Stimulated activated CD8-positive, alpha-beta memory T cell treated with anti-CD3 and anti-CD28 coated beads, Interleukin-7, amount 100 ng/mL, for 1 hour (primary cell): ENCODE measurements at places on chromosomes 11 and 22.

GRCh38 chr11:33476945-33477606, 219.9 kb downstream of the HIPK3 start:
- DNase-seq, result no peak

DNA sequence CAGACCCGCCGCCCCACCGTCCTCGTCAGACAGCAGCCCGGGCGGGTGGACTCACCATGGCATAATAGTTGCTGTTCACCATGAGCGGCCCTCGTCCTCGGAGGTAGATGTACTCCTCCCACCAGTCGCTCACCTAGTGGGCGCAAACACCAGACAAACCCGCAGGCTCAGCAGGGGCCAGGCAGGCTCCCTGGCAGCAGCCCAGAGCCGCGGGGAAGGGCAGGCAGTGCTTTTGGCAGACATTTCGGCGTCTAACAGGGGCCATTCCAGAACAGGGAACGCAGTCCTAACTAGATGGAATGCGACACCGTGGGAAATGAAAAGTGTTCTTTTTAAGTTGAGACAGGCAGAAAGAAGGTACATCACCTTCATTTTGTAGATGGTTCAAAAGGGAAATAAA, 44.9 kb downstream of the CPT1A start:
- DNase-seq, result no peak

GRCh38 chr11:111166598-111166997, 78.9 kb upstream of the POU2AF2 start:
- DNase-seq, result no peak

DNA sequence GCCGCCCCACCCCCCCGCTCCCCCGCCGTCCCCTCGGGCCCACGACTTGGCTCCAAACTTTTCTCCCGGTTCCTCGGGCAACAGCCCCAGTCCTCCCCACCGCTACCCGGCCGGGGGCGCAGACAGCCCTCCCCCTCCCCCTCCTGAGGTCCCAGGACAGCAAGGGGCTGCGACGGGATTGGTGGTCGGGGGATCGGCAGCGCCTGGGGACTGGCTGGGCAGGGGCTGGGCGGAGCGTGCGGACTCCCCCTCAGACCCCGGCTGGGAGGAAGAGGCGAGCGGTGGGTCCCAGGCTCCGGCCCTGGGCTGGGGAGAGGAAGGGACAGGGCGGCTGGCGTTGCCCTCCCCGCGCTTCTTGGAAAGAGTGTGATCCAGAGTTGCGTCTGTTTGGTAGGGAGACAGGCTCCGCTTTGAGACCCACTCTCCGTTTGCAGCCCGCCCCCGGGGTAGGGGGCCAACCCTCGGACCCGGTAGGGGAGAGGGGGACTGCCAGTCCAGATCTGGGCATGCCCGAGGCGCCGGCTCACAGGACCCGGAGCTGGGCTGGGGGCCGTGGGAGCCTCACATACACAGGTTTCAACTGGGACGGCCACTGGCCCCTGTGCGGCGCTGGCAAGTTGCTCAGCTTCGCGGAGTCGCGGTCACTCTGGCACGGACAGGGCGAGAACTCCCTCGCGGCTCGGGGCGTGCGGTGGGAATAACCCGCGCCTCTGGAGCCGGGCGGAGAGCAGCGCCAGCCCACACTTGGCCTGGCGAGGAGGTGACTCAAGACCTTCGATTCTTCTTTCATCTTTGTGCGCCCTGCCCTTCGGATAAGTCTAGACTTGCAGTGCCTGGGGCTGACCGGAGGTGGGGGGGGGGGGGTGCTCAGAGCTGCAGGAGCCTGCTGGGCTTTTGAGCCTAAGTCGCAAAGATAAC, 999 bp downstream of the TSKU start:
- DNase-seq, result no peak

GRCh38 chr11:33909150-33909549, 17.3 kb upstream of the LMO2 start:
- DNase-seq, result no peak

GRCh38 chr22:45263463-45264269, 21.1 kb upstream of the UPK3A start:
- DNase-seq, result no peak

DNA sequence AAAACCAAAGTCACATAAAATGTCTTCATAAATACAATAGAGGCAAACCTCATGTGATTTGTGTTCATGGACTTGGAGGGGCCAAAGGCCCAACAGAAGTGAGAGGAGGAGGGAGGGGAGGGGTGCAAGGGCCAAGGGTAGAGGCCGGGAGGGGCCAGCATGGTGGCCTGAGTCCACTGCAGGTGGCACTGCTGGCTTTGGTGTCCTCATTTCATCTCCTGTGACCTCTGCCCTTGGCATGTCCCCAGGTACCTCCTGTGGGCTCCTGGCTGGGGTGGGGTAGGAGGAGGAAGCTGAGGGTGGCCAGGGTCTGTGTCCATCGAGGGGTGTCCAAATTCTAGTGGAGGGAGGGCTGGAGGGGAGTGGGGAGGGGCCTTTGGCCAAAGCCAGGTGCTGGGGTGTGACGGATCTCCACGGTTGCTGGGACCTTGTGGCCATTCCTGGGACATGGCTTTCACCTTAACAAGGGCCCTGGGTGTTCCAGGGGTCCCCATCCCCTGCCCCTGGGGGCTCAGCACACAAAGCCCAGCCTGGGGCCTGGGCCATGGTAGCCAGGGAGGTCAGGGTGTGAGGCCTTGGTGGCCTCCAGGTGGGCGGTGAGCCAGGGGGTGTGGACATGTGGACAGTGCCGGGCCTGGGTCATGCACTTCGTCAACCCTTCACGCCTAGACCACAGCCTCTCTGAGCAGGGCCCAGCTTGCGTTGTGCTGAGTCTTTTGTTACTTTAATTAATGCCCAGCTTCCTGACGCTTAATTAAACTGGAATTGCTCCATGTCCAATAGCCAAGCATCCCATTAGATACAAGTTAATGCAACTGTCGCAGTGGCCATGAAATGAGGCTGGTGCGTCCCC, 20.7 kb upstream of the CCDC188 start:
- no peak for DNase-seq

- DNase-seq, result no peak
Measured at GRCh38 chr11:21622995-21623394, 569.9 kb upstream of the ANO5 start.

- no peak for DNase-seq
Measured at GRCh38 chr22:18078329-18079041, 695 bp downstream of the PEX26 start.

GRCh38 chr11:70265341-70265740, 5.1 kb upstream of the PPFIA1 start:
- DNase-seq, result no peak

DNA sequence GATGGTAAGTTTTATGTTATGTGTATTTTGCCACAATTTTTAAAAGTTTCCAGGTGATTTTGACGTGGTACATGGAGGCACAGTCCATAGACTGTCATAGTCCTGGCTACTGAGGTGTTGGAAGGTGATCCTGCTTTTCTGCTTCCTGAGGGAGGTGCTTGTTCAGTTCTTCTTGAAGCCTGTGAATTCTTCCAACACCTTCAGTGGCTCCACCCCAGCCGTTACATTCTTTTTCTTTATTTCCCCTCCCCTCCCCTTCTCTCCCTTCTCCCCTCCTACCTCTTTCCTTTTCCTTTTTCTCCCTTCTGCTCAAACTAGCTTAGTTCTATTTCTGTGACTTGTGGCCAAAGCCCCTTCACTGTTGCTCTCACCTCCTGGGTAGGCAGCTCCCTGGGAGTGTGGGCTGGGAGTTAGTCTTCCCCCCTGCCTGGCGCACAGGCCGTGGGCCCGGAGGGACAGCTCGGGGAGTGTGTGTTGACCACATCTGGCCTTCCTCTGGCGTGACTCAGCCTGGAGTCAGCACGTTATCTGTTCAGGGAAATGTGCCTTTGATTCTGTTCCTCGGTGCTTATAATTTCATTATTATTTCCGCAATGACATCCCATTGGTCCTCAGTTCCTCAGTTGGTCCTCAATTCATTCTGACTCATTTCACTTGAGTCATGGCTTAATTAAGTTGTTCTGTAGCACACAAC, 566.2 kb downstream of the TBC1D22A start:
- no peak for DNase-seq

- DNase-seq, result no peak
Measured at GRCh38 chr22:22061085-22062077, 78.8 kb upstream of the TOP3B start.

GRCh38 chr11:45278714-45279113, 7.4 kb downstream of the SYT13 start:
- no peak for DNase-seq

DNA sequence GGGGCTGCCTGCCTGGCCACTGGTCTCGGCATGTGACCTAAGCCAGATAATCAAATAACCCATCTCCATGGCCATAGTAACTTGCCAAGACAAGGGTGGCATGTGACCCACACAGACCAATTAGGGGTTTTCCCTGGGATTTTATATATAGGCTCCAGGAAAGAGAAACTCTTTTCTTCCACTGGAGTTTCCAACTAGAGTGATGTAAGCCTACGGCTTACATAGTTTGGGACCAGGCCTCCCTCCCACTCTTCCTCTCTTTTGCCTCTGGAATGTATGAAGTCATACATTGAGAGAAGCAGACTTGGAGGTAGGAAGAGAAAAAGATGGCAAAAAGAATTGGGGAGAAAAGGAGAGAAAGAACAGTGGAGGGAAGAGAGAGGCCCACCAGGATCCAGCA, 84.6 kb upstream of the LDLRAD3 start:
- DNase-seq, result no peak

DNA sequence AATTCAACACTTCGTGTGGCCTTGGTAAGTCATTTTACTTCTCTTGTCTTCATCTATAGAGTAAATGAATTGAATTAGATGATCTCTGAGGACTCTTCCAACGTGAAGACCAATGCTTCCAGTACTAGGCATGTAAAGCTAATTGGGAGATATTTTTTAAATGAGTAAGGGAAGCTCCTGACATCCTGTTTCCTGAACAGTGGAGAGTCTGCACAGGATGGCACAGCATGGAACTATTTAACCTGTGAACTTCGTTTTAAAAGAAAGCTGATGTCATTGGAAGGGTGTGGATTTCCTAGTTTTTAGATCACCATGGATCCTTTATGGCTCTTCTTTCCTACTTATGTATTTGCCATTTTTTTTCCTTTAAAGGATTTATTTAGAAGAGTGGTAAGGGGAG, 48.4 kb upstream of the HSD17B12 start:
- DNase-seq, result no peak

DNA sequence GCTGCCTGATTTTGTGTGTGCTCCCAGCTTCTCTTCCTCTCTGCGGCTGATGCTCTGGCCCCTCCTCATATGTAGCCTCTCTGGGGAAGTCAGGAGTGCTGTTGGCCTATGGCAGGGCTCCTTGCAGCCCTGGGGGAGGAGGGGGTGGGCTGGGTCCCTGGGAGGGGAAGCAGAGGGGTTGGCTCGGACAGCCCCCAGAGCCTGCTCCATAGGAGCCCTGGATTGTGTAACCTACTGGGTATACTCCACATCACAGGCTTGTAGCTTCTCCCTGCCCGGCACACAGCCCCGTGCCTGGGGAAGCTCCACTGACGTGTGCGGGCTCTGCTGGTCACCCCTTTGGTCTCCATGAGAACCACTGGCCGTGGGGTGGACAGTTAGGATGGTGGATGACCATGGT, 113.8 kb downstream of the ST3GAL4 start:
- DNase-seq, result no peak

- DNase-seq, result peak; percentile 67
Measured at GRCh38 chr22:30922151-30922611, 46.4 kb downstream of the MORC2 start.

DNA sequence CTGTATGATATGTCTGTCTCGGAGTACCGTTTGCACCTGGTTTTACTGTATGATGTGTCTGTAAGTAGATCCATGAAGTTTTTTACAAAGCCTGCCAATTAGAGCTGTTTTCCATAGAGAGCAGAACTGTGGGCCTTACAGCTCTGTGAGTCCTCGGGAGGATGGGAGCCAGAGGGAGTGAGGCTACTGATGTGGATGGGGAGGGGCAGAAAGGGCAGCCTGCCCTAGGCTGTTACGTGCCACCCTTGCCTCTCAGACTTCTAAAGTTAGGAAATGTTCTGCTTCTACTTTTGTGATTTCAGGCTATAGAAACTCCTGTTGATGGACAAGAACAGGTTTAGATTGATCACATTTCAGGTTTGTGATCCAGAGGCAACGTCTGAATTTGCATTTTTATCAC, 105.2 kb downstream of the PPP6R3 start:
- no peak for DNase-seq

- DNase-seq, result no peak
Measured at GRCh38 chr22:29117799-29118477, 45.1 kb downstream of the KREMEN1 start.

- DNase-seq, result no peak
Measured at GRCh38 chr11:109209572-109209971, 212.4 kb upstream of the C11orf87 start.

DNA sequence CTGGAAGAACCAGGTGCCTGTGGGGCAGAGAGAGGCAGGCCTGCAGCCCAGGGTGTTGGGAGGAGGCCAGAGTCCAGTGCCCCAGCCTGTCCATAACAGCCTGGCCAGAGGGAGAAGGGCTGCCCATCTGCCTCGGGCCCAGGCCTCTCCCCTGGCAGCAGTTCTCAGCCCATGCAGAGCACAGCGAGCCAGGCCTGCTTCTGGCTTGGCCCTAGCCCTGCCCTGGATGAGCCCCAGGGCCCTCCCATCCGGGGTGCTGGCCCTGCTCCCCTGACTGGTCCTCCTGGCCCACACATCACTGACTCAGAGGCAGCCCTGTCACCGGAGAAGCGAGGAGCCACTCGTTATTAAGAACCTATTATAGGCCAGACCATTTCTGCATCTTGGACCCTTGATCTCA, 19.7 kb upstream of the MYRF start:
- DNase-seq, result no peak

GRCh38 chr11:34302046-34302921, 55.5 kb downstream of the ABTB2 start:
- DNase-seq, result no peak

DNA sequence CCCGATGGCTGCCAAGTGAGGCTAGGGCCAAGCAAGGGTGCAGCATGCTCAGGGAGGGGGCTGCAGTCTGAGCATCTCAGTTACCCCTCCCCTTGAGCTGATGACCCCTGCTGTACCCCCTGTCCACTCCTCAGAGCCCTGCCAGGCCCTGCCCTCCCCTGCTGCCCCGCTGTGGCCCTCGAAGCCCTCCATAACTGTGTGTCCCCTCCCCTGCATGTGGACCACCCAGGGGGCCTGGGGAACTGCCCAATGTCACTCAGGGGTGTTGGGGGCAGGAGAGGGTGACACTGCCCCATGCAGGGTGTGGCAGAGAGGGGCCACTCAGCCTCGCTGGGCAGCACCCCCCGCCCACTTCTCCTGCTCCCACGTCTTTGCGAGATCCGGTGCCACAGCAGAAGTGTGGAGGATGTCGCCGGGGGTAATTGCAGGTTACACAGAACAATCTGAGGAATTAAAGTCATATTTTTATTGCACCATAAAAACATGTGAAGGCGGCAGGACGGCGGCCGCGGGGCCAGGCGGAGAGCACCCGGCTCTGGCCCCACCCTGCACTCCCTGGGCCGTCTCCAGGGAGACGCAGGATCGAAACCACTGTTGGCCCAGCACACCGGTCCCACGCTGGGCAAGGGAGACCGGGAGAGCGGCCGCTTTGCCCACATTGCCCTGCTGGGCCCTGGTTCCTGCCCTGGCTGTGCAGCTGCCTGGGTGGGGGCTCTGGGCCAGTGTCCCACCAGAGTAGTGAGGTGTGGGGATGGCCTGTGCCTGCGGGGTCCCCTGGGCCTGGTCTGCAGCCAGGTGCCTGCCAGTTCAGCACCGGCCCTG, 18.7 kb upstream of the GNB1L start:
- no peak for DNase-seq

- DNase-seq, result no peak
Measured at GRCh38 chr22:30717331-30717921, 22.8 kb downstream of the OSBP2 start.

GRCh38 chr11:72741429-72741833, 10.8 kb downstream of the ARAP1 start:
- DNase-seq, result no peak
